ENCODE measurements at places on chromosomes 13 and 19.
A peak's percentile ranks its signal among the peaks of the same experiment; 100 is the strongest.

GRCh38 chr13:45179428-45179827 lies 21.4 kb downstream of the KCTD4 start:
- no peak for DNase-seq

DNA sequence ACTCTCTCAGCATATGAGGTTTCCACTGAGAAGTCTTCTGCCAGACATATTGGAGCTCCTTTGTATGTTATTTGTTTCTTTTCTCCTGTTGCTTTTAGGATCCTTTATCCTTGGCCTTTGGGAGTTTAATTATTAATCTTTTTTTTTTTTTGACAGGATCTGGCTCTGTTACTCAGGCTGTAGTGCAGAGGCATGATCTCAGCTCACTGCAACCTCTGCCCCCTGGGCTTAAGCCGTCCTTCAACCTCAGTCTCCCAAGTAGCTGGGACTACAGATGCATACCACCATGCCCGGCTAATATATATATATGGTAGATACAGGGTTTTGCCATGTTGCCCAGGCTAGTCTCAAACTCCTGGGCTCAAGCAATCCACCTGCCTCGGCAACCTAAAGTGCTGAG lies 6.6 kb upstream of the CYP4F3 start:
- DNase-seq, result no peak

- no peak for DNase-seq
Measured at GRCh38 chr13:75790198-75790970, 154.3 kb downstream of the LMO7 start.

- no peak for DNase-seq
Measured at GRCh38 chr19:17236811-17237543, 8.7 kb downstream of the NR2F6 start.

- no peak for DNase-seq
Measured at GRCh38 chr13:59877933-59878332, 285.8 kb downstream of the DIAPH3 start.

DNA sequence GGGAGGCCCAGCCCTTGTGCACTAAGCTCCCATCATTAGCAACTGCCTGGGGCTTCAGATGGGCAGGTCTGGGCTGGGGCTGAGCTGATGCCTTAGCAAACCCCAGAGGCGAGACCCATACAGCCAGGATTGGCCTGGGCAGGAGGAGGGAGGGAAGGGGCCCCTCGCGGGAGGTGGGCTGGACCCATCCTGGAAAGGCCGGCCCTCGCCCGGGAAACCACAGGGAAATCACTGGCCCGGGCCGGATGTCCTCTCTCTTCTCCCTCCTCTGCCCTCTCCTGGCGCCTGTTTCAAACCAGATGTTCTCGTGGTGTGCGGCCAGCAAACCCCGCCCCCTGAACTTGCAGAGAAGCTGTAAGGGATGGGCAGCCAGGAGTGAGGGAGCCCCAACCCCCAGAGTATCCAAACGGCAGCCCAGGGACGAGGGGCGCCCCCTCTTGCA lies 43.1 kb downstream of the TMEM255B start:
- DNase-seq, result no peak

DNA sequence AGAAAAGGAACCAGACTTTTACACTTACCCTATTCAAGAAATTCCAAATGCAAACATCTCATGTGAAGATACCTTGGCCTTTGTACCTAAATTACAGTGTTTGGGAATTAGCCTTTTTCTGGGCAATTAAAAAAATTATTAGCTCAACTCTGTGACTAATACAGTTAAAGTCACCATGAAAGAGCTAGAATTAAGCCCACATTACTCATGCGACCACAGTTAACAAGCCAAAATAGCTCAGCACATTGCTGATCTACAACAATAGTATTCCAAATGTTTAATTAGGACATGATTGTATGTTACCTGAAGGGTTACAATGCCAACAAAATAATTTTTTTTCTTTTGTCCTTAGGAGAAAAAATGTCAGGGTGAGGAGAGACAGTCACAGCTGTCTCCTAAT lies 263.6 kb upstream of the GPC6 start:
- no peak for DNase-seq

DNA sequence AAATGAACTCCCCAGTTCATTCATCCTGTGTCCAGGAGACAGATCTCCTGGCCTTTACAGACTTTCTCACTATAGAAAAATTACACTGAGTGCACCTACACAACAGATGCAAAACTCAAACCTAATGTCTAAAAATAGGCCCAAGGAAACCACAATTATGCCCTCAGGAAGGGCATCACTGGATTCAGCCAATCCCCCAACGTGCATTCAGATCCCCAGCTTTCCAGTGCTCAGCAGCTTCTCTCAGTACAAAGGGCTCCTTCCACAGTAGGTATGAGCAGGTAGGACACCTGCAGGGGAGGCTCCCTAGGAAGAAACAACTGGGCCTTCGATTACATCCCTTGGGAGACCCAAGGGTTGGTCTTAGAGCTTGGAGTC lies 2.1 kb downstream of the ZNF709 start:
- no peak for DNase-seq

DNA sequence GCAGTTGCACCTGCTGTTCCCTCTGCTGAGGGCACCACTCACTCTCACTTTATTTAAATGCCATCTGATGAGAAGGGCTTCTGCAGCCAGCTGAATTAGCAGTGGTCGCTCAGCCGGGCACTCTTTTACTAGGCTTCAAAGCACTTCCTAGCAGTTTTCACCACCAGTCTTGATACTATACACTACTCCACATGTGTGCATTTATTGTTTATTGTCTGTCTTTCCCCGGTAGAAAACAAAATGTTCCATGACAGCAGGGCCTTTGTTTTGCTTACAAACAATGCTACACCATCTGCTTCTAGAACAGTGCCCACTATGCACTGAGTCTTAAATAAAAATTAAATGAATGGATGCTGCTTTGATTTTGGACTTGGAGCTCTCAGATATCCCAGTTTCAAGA lies 404.9 kb downstream of the FGF14 start:
- no peak for DNase-seq

GRCh38 chr13:52984881-52985363 lies 43.7 kb upstream of the OLFM4 start:
- no peak for DNase-seq

- DNase-seq, result no peak
Measured at GRCh38 chr19:18603255-18603957, 3.2 kb downstream of the CRLF1 start.

- no peak for DNase-seq
Measured at GRCh38 chr13:59441596-59442280, 722.0 kb downstream of the DIAPH3 start.

DNA sequence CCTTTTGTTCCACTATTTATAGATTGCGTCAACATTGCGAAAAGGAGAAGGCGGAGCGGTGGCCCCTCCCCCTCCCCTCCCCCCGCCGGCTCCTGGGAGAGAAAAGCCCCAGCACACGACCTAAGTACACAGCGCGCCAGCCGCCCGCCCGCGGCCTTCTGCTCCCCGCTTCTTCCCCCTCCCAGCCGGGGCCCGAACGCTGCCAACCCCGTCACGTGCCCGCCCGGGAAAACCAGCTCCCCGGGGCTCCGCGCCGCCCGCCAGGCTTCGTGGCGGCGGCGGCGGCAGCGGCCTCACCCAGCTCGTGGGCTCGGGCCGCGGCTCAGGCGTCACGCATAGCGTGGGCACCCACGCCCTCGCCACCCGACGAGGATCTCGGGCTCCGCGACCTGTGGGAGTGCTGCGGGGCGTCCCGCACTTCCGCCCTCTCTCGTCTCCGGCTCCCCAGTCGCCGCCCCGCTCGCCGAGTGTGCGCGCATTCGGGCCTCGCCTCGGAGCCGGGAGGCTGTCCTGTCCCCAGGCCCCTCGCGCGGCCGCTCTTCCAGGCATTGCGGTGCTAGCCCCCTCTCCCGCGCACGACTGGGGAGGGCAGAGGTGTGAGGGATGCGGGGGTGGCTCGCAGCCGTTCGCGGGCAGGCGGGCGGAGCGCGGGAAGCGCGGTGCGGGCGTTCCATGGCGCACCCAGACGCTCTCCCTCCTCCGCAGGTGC lies 110.5 kb downstream of the KCNRG start:
- DNase-seq, result peak; percentile 82

All from stimulated activated CD4-positive, alpha-beta T cell treated with anti-CD3 and anti-CD28 coated beads, Interleukin-1b, Interleukin-23, amount 100 ng/mL, for 1 hour (primary cell).